ENCODE measurements at places on chromosomes 3 and 15.

DNA sequence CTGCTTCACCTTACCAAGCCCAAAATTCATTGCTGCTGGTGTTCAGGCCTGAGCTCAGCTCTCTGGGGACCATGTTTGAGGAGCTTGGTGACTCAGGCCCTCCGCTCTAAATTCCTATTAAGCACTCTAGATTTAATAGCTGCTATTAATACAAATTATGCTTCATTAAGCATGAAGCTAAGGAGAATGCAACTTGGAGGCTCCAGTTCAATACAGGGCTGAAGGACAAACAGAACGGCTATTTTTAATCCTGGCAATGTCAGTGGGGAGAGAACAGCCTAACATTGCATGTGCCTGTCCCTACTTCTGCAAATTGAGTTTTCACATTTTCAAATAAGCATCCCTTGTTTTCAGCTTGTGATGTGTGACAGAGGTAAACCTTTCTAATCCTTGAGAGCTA lies 80.1 kb upstream of the TRIM42 start:
- DNase-seq: no peak

GRCh38 chr3:5498981-5499380 lies 311.5 kb downstream of the EDEM1 start:
- no peak for DNase-seq

DNA sequence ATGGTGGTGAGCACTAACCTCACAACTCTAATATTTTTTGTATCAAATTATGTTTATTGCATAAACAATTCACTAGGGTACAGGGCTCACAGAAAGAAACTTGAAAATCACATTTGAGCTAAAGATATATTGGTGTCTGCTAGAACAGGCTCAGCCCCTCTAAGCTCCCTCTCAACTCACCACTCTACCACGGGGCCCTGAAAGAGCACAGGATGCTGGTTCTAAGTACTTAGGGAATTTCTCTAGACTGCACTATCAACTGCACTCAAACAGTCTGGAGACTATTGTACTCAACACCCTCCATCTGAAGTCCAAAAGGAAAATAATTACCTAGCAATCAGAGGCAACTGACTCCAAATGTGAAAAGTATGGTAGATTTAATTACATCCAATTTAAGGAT lies 98.7 kb upstream of the STRIT1 start:
- DNase-seq: no peak

DNA sequence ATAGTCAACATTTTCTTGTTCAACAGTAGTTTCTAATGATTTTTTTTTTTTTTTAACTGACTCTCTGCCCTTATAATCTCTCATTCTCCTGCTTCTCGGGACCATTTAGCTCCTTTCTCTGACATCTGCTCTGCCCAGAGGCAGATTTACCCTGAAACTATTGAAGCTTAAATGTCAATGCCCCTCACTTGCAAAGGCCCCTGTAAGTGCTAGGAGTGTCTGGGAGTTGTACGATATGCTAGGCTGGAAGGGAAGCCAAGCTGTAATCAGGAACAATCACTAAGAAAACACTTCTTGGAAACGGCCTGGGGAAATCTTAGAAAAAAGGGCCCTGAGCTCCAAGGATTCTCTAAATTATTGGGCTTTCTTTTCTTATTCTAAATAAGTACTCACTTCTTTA lies 5.8 kb upstream of the PLOD2 start:
- no peak for DNase-seq

DNA sequence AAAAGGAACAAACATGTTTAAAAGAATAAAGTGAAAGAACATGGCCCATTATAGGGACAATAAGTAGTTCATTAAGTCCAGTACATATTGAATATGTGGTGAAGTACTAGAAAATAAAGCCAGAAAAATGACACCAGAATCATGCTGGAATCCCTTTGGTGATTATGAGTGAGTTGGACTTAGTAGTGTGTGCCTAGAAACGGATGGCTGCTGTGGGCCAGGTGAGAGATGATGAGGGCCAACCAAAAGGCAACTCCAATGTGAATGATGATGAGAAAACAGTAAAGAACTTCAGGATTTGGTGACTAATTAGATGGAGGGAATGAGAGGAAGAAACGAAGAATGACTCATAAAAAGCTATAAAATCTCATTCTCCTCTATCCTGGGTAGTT lies 3.3 kb downstream of the CRYGS start:
- DNase-seq: no peak

DNA sequence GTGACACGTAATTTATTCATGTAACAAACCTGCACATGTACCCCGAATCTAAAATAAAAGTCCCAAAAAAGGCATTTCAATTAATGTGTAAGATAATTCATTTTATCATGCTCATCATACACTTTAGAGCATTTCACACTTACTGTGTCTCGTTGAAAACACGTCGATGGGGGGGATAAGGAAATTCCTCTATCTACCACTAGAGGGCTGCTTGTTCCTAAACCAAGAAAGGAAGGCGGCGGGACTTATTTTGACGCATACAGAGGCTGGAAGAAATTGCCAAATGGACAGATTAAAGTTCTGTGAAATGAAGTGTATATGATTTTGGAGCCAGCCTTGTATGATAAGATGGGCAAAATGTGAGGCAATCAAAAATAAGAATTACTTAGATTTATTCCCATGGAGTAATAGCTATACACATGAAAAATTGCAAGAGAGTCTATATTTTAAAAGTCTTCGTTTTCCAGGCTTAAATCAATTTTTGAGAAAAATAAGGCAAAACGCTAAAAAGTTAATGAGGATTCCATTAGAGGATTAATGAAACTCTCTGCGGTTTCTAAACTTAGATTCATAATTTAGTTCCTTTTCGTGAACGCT lies 346.8 kb downstream of the CNTN3 start:
- peak; percentile 6 for DNase-seq

GRCh38 chr3:189833266-189833665 lies 202.1 kb downstream of the TP63 start:
- no peak for DNase-seq

DNA sequence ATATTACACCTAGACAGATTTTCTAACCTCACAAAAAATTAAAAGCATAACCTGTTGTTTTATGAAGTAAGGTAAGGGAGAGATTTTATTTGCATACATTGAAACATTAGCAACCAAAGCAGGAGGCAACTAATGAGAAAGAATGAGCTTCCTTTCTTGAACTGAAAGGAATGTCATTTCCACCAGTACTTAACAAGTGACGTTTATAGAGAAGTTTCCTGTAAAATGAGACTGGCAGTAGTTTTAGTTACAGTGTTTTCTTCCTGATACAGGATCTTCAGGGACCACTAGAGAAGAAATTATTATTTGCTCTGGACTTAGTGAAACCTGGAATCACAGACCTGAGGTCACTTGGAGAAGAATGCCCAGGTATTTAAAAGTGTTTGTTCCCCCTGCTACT lies 27.4 kb upstream of the FRMD5 start:
- no peak for DNase-seq

GRCh38 chr3:68306571-68306970 lies 625.8 kb downstream of the TAFA4 start:
- DNase-seq: no peak

DNA sequence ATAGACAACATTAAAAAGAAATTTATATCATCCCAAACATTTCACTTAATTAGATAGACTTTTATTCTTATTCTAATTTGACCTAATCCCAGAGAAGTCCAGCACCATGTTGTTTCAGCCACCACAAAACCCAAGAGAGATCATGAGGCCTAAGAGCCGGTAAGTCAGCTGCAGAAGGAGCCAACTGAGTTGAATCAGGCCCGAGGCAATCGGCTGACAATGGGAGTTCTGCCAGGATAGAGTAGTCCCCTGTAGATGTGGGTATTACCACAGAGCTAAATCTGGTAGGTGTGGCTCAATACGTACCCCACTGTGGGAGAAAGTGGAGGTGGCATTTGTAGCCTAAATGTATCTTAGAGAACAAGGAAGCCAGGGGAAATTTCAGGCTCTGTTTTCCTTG lies 49.7 kb upstream of the UMPS start:
- no peak for DNase-seq

DNA sequence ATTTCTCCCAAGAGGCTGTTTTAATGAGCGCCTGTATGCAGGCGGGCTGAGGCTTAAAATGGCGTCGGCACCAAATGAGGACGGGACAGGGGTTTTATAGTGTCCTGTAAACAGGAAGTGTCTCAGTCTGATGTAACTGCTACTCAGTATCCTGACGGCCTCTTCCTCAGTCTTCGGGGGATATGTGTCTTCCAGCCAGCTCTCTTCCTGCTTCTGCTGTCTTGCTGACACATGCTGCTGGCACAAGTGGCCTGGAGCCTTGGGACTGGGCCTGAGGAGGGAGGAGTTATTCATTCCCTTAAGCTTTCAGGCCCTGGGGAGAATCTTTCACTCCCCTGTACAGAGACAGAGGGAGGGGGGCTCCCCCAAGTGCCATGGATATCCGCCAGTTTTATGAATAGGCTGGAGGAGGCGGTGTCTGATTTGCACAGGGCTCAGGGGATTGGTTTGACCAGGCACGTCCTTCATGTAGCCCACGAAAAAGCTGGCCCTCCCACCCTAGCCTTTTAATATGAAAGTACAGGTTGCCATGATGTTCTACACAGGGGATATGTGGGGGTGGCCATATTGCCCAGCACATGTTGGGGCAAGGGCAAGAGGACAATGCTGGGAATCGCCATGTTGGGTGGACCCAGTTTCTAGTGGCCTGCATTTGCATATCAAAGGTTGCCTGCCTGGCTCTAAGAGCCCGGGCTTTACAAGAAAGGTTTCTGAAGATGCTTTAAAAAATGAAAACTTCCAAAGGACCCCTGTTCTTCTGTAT lies 19.9 kb downstream of the NDUFB4 start:
- peak; percentile 46 for DNase-seq

GRCh38 chr3:56295161-56295560 lies 173.1 kb downstream of the ERC2 start:
- DNase-seq: no peak

DNA sequence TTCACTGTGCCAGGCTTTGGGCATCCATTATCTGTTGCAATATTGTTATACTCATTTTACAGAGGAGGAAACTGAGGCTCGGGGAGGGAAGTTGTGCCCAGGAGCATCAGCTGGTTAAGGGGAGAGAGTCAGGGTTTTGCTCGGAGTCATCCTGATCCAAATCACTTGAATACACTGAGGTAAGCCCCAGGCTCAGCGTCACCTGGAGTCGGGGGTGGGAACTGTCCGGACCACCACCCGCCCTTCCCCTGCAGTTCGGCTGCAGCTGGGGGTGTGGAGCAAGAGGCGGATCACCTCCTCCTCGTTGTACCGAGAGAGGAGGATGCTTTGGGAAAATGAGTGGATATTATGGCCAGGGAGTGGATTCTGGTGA lies 646 bp downstream of the HRH1 start:
- no peak for DNase-seq

- no peak for DNase-seq
These were observed 95.4 kb downstream of the FRMD5 start for GRCh38 chr15:44099671-44100070.

DNA sequence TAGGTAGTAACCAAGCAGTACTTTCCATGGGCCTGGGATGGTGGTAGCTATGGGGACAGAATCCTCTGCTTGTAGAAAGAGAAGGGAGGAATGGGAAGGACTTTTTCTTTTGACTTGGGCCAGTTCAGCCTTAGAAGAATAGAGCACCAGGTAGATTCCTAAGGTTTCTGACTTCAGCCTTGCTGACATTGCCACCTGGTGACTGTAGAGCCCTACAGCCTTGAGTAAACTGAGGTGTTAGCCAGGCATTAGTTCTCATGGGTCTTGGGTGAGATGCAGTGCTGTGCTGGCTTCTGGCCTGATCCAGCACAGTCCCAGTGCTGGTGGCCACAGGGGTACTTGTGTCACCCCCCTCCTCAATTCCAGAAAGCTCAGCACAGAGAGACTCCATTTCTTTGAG lies 171.1 kb downstream of the ZBBX start:
- DNase-seq: no peak

GRCh38 chr15:72766780-72767179 lies 16.8 kb downstream of the ADPGK start:
- DNase-seq: no peak

DNA sequence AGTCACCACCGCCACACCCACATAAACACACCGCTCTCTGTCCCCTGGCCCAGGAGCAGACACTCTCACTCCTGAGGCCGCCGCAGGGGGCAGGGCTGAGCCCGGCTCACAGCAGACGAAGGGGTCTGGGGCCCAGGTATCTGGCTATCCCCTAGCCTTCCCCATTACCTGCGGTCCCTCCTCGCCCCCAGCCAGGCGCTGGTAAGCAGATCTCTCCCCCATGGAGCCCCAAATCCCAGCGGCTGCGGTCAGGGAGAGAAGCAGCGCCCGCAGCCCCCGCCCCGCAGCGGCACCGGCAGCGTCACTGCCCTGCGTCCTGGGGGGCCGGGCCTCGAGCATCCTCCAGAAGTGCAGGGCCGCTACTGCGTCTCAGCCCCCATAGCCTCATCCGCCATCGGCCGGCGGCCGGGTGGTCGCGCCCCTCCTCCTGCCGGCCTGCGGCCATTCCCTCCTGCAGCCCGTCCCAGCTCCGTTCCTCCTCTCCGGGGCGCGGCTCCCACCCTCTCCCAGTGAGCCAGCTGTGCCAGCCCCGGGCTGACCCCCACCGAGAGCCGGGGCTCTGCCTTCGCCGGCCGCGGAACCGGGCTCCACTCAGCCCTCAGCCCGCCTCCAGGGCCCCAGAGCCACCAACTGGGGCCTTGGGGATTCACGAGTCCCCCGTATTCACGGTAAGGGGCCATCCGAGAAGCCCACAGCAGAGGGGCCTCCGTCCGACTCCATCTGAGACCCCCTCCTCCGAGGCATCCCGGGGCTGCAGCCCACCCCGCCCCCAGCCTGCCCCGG lies 13.1 kb downstream of the TNK2 start:
- DNase-seq: no peak

DNA sequence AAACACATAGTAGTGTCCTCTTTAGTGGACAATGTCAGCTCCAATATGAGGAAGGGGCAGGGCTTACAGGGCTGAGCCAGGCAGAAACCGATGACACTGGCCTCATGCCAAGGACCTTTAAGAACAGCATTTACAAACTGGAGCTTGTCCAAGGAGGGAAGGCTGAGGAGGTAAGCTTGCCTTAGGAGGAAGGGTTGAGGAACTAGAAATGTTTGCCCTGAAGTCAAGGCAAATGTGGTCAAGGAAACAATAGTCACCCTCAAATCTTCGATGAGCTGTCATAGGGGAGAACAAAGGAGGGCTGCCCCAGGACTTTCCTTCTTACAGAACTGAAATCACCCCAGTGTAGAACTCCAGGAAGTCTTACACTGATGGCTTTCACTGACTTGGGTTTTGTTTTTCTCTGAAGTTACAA lies 136.4 kb downstream of the LIPC start:
- no peak for DNase-seq

GRCh38 chr3:139457066-139457465 lies 19.2 kb downstream of the RBP2 start:
- DNase-seq: peak; percentile 49

GRCh38 chr15:64013179-64014062 lies 32.9 kb downstream of the DAPK2 start:
- DNase-seq: peak; percentile 54
